ENCODE measurements at places on chromosomes 1 and 21.

DNA sequence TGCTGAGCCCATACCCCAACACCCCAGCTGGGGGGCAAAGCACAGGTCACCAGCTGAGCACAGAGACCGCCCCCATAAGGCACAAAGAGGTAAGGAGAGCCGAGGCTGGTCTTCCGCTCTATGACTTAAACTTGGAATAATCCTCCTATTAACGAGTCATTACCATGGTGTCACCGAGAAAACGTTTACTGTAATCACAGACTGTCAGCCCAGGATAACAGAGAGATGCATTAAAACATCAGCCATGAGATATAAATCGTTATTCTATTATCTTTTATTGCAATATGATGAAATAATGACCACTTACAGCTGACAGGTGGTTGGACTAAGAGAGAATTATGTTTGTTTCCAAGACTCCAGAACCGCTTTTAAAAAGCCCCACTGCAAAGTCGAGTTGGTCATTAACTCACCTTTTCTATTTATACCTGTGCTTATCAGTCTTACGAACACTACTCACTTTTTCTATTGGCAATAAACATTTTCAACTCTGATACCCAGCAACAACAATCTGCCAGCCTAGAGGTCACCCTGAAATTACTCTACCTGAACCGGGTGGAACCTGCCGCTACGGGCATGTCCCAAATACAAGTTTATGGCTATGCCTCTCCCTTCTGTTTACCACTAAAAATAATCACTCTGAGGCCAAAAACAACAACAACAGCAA, 21.5 kb downstream of the NPHP4 start:
- DNase-seq, result no peak

DNA sequence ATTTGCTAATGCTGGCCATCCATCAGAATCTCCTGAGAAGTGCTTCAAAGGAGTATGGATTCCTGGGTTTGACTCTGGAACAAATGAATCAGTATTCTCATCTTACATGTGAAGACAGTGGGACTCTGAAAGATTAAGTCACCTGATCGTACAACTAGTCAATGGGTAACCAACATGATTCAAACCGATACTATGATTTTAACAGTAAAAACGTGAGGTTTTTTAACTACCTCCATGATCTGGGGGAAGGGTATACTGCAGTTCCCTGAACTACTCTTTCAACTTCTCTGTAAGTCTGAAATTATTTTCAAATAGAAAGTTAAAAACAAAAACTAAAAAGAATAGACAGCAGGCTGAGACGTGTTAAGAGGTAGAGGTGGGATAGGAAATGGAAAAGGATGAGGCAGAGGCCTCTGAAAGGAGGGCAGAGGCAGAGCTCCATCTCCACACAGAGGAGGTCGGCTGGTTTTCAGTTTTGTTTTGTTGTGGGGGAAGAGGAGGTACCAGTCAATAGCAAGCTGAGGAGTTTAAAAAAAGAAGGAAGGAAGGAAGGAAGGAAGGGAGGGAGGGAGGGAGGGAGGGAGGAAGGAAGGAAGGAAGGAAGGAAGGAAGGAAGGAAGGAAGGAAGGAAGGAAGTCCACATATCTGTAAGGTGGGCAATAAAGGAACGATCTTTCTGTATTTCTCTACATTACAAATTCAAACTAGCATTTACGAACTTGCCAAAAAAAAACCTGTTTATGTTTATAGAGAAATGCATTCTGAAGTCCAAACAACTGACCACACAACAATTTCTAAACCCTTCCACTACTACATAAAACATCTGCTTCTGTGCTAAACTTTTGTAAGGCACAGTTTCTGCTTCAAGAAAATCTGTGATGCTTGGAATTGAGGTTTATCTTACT, 213.1 kb downstream of the RERE start:
- peak; percentile 54 for DNase-seq

DNA sequence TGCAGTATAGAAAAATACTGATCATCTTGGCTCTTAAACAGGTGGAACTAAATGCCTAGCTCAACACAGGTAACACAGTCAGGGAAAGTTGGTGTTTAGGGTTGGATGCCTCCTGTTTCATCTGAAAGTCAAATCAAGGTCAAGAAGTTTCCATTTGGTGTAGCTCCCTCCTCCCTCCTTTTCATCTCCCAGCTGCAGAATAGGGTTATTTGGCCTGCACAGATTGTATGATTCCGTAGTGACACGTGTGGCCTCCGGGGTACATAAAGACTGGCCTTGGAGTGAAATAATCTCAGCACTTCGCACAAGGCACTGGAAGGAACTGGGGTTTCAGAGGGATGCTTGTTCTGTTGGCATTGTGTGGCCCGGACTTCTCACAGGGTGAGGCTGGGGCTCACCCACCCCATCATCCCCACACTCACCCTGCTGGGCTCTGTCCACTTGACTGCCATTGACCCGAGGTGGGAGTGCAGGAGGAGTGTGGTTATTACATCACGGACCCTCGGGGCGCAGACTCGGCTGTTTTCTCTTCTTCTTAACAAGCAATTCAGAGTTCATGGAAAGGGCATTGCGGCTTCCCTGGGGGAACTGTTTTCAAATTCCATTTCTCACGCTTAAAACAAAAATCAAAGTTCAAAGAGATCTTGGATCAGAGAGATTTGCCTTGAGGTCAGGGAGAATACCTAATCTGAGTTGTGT, 18.4 kb downstream of the IGSF5 start:
- DNase-seq, result no peak

- DNase-seq, result no peak
Observed at GRCh38 chr1:162327788-162328165, 48.9 kb downstream of the SPATA46 start.

DNA sequence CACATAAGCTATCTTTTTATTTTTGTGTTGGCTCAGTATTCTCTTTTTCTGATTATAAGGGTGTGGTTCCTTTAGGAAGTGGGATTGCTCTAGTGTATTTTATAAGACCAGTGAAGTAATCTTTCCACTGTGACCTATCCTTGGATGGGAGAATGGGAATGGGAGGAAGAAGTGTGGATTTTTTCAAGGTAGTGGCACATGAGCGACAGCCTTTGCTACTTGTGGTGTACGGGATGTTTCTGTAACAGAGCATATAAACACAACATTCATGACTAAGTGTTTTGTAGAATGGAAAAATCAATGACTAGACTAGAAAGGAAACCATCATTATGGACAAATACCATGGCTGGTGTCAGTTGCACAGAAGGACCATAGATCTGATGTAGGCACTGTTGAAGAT, 209.6 kb downstream of the GIPC2 start:
- no peak for DNase-seq
